ENCODE measurements at places on chromosomes 2 and 18. TPM values are rescaled to one million over a fixed set of nuclear protein-coding genes. Genes with fewer than 3 reads are reported as not detected.

DNA sequence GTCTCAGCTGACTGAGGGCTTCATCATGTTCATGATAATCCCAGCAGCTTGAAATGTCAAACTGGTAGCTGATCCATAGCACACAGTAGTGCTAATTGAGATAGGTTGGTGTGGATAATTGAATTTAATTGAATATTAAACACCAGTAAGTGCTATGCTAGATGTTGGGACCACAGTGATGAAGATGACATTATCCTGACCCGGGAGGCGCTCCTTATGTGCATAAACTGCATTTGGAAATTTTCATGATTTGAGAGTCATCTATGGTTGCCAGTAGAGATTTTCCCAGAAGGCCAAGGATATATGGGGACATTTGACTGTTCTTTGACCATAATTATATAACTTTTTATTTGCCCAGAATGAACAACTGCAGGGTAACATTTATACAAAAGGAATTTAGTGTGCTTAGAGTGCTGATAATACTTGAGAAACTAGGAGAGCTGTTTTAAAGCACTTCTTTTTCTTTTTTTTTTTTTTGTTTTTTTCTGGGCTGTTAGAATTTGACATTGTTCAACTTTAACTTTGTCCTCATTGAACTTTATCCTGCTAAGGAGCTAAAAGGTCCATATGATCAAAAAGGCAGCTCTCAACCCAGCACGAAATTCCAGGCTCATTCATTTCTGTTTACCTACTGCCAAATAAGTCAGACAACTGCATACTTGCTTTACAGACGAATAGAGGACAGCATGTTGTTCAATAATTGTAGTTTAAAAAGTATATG lies 242.8 kb downstream of the NEDD4L start:
- ATAC-seq, result no peak

GRCh38 chr18:62432176-62432575 lies 90.6 kb upstream of the ZCCHC2 start:
- ATAC-seq, result no peak

GRCh38 chr2:230589497-230590015 lies 123.1 kb upstream of the CAB39 start:
- ATAC-seq, result peak; percentile 56

GRCh38 chr2:165016772-165017411 lies 61.6 kb upstream of the SLC38A11 start:
- ATAC-seq, result no peak

DNA sequence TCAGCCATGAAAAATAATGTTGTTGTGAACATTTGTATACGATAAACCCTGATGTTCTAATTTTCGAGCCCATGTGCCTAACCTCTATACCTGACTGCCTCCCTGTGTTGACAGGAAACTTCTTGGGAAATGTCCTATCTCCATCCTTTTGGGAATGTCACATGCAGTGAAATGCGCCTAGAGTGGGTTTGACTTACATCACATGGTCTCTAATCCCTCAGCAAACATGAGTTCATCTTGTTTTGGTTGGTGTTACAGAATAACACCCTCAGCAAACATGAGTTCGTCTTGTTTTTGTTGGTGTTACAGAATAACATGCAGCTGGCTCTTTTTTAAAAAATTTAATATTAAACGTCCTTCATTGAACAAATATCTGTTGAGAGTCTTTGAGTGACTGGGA lies 4.3 kb upstream of the UGT1A6 start:
- no peak for ATAC-seq

DNA sequence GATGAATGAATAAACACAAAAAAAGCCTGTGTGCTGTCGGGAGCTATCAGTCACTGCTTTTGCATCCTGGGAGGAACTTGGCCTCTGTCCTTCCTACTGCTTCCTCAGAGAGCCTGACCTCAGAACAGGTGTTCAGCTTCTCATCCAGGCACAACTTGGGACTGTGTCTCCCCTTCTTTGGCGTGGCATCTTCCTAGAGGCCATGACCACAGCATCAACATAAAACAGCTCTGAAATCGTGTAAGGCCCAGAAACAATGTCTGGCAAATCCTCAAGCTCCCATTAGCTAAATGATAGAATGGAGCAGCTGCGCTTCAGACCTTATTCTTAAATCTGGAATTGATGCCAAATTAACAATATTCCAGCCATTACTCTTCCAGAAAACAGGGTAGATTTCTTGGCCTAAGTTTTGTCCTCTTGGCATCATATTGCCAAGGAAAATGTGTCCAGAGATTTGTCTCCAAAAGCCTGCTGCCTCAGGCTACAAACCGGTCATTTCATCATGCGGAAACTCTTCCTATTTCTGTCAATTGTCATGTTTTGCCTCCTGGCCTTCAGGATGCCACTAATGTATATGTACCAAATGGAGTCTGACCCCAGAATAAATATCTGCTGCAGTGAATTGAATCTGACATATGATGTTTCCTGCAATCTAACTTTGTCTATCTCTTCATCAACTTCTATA lies 53.2 kb upstream of the RAB27B start:
- ATAC-seq, result no peak

DNA sequence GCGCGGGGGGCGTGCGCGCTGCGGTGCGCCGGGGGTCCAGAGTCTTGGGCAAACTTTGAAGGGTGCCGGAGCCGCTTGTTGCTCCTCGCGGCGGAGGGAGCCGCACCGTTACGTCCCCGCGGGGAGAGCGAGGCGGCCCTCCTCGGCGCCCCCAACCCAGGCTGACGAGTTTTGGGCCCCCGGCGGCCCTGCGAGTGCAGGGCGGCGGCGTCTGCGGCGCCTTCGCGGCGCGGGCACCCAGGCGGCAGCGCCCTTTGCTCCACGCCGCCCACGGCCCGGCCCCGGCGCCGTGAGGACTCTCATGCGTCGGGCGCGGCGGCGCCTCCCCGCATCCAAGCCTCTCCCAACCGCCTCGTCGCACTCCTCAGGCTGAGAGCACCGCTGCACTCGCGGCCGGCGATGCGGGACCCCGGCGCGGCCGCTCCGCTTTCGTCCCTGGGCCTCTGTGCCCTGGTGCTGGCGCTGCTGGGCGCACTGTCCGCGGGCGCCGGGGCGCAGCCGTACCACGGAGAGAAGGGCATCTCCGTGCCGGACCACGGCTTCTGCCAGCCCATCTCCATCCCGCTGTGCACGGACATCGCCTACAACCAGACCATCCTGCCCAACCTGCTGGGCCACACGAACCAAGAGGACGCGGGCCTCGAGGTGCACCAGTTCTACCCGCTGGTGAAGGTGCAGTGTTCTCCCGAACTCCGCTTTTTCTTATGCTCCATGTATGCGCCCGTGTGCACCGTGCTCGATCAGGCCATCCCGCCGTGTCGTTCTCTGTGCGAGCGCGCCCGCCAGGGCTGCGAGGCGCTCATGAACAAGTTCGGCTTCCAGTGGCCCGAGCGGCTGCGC lies 814 bp downstream of the FZD7 start:
- ATAC-seq, result peak; percentile 30

- no peak for ATAC-seq
Measured at GRCh38 chr2:160479269-160479668, 14.3 kb downstream of the RBMS1 start.

DNA sequence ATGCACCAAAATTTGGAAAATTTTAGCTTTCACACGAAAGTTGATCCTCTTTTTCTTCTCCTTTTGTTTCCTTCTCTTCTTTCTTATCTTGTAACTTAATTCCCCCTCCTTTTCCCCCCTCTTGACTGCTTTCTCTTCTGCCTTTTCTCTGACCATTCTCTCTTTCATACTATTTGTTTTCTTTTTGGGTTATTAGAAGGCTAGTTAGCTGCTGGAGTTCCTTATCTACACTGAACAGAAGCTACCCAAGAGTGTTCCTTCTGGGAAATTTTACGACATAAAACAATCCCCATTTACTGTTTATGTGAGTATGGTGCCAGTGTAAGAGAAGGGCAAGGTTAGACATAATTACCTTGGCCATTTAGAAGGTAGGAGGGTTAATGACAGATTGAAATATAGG lies 218.4 kb upstream of the DTNA start:
- no peak for ATAC-seq

- ATAC-seq, result no peak
Measured at GRCh38 chr2:86686905-86687304, 33.2 kb upstream of the RMND5A start.

DNA sequence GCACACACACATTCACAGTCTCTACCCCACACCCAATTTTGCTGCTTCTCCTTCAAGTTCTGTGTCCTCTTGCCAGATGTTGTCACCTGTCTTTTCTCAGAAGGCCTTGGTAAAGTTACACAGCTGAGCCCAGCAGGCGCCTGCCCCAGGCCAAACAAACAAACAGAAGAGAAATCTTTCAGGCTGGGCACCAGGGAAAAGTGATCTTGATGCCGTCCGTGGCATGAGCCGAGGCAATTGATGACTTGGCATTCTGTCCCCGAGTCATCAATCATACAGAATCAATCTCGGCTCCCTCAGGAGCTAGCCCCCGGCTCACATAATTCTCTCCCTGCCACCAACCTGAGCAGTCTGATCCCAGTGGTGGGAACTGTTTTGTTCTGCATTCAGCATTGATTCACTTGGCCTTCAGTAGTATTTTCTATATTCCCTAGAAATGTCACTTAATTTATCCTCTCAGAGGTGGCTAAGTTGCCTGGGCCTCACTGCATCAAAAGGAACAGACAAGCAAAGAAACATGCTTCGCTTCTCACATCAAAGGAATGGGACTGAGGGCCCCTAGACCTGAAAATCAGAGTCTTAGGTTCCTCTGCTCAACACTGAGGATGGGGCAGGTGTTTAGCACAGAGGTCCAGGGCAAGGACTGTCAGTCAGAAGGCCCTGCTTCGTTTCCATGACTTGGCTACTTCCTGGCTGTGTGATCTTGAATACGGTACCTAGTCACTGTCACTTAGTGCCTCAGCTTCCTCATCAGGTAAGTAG lies 278.8 kb upstream of the CELF4 start:
- ATAC-seq, result no peak

- ATAC-seq, result no peak
Measured at GRCh38 chr18:21444465-21445212, 155.9 kb downstream of the ESCO1 start.

DNA sequence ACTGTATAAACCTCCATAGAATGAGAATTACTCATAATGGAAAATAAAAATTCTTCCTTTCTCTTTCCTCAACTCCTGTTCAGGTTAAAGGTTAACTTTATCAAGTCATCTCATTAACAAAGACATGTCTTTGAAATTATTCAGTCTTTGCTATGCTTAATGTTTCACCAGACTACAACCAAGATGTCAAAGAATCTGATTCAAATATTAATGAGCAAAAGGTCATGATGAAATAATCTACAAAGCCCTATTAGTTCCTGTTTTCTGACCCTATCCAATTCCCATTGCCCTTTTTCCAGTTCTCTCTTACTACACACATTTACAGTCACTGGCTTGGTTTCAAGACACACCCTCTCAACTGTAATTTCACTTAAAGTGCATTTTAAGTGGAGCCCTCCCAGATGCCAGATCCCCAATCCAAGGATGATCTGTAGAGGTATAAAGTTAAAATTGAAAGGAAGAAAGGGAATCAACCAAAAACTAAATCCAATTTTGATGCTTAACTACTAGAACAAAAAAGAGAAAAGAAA lies 246.9 kb upstream of the CYP26B1 start:
- no peak for ATAC-seq

DNA sequence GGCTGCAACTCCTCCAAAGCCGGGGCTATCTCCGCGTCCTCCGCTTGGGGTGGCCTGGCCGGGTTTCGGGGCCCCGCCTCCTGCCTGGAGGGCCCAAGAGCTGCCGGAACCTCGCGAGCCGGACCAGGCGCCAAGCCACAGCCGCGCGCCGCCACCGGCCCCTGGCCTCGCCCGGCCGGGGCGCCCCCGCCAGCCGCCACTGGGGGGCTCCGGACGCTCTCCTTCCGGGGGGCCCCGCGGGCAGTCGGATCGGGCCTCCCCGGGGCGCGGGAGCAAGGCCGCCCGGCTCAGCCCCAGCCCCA lies 17.4 kb upstream of the HAAO start:
- peak; percentile 53 for ATAC-seq

DNA sequence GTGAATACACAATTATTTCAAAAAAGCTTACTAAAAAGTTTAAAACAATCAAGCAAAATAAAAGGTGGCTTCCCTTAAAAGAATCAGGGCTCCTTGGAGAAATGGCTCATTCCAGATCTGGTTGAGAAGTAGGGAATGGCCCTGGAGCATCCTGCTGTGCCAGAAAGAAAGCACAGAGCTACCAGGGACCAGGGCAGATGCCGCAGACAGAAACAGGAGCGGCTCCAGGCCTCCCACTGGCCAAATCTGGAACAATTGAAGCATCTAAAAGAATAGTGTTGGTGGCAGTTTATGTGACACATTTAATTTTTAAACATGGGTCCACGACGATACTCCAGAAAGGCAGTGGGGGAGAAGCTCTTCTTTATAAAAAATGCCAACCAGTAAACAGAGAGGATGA lies 75.5 kb downstream of the GBX2 start:
- no peak for ATAC-seq

Gene ALPG
- total RNA-seq, result not detected

Gene CNTNAP5
- total RNA-seq, result not detected

Gene CFAP53
- total RNA-seq, result 0.36 TPM

Gene C1D
- total RNA-seq, result 11.2 TPM

Gene SCN9A
- 0.28 TPM for total RNA-seq

Gene HAAO
- total RNA-seq, result 4.1 TPM

Gene ANKRD29
- 11.2 TPM for total RNA-seq

Measured in esophagus mucosa (tissue), 1 donor.